ENCODE measurements at places on chromosomes 3 and 15.
A peak's percentile ranks its signal among the peaks of the same experiment; 100 is the strongest.

GRCh38 chr3:47658444-47658843, 79.8 kb upstream of the CSPG5 start:
- no peak for DNase-seq

- no peak for DNase-seq
Measured at GRCh38 chr3:117563063-117563462, 853.5 kb downstream of the TUSC7 start.

GRCh38 chr3:73493543-73494308, 131.0 kb downstream of the PDZRN3 start:
- no peak for DNase-seq

- DNase-seq, result no peak
Measured at GRCh38 chr3:24195504-24196230, 250.6 kb downstream of the NR1D2 start.

- peak; percentile 56 for DNase-seq
Measured at GRCh38 chr15:74322558-74323180, 44.8 kb downstream of the CYP11A1 start.

DNA sequence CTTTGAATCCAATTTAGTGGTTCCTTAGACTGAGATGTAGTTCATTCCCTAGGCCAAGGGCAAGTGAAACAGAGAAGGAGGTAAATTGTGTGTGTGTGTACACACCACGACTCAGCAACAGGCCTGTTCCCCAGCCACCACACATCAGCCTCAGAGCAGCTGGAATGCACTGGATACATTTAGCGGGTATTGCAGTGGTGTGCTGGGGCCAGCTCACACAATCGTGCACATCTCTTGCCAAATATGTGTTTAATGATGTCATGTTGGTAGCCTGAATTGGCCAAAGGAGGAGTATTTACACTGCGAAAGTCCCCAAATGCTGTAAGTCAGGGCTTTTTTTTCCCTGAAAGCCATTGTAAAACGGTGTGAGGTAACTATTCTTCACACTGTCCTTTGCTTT, 82.3 kb downstream of the RBPMS2 start:
- no peak for DNase-seq

DNA sequence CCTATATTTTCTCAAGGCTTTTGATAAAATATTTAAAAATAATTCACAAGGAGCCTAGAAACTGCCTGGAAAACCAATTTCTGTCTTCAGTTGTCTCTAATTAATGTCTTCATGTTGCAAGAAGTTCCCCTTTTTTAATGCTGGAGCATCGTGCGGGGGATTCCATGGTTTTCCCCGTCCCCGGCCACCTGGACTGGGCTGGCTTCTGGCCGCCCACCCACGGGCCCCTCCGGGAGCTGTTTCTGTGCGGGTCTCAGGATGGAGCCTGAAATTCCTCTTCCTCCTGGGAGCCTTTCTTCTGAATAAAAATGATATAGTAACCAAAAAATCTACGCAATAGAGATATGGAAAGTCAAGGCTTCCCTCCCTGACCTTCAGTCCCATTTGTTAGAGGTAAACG, 8.1 kb upstream of the LRRK1 start:
- no peak for DNase-seq

- DNase-seq, result no peak
Measured at GRCh38 chr15:74317820-74318375, 49.5 kb downstream of the CYP11A1 start.

GRCh38 chr3:38646630-38647029, 2.9 kb downstream of the SCN5A start:
- no peak for DNase-seq

- no peak for DNase-seq
Measured at GRCh38 chr3:53804697-53805462, 41.3 kb downstream of the CHDH start.

- DNase-seq, result no peak
Measured at GRCh38 chr3:110393941-110394340, 677.7 kb upstream of the NECTIN3 start.

DNA sequence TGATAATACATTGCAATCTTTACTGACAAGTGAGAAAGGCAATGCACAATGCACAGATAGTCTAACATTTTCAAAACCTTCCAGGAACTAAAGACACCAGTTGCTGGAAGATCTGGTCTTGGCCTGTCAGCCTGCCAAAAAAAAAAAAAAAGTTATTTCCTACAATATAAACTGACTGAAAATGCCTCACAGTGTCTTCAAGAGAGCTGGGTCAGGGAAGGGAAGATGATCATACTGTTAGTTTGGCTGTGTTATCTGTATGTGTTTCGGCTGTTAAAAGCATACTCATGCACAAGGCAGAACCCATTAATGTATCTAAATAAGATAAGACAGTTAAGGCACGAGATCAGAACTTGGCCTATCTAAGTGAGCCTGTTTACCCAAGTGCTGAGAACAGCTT, 673.4 kb downstream of the MECOM start:
- no peak for DNase-seq

DNA sequence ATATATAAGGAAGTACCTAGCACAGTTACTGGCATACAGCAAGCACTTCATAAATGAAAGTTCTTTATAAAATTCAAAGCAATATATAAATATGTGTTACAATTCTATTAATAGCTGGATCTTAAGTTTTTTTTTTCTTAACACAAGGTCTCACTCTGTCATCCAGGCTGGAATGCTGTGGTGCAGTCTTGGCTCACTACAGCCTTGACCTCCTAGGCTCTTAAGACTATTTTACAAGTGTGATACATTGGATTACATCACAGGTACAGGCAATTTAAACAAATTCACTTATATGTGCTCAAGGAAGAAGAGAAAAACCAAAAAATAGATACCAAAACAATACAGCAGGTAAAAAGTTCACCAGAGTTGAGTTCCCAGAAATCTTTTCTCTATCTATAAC, 60.6 kb downstream of the ZNF280D start:
- no peak for DNase-seq

DNA sequence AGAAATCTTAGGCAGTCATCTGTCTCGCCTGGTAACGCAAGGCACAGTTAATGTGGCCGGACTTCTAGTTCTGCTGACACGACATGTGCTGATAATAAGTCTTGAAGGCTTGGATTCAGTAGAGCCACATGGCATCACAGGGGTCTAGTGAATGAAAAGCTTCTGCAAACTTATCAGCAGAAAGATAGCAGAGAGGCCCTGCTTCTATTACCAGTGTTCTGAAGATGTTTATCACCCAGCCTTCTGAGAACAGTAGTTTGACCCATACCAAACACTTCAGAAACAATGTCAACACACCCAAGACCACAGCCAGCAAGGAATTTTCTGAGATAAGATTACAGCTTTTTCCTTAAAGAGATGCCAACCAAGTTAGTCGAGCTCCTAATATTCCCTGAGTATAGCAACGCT, 102.7 kb upstream of the UMPS start:
- DNase-seq, result no peak

GRCh38 chr15:69522361-69522760, 69.7 kb downstream of the RPLP1 start:
- DNase-seq, result no peak

DNA sequence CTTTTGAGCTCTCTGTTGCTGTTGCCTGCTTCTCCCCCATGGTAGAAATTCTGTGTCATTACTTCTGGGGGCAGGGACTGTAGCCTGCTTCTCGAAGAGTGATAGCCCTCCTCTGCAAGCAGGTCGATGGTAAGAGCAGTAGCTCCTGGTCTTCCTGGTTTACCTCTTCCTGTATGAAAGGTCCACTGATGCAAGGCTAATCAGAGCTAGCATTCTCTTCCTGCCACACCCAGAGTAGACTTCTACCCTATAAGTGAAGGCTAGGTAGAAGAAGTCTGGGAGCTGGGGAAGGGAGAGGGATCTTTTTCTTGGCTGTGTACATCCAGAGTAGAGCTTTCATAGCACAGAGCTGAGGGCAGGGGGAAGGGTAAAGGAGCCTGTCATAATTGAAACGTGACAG, 357.0 kb downstream of the SQOR start:
- no peak for DNase-seq

GRCh38 chr15:71278989-71279756, 163.9 kb downstream of the THSD4 start:
- DNase-seq, result no peak

- DNase-seq, result no peak
Measured at GRCh38 chr15:27176785-27177406, 205.9 kb downstream of the GABRG3 start.

DNA sequence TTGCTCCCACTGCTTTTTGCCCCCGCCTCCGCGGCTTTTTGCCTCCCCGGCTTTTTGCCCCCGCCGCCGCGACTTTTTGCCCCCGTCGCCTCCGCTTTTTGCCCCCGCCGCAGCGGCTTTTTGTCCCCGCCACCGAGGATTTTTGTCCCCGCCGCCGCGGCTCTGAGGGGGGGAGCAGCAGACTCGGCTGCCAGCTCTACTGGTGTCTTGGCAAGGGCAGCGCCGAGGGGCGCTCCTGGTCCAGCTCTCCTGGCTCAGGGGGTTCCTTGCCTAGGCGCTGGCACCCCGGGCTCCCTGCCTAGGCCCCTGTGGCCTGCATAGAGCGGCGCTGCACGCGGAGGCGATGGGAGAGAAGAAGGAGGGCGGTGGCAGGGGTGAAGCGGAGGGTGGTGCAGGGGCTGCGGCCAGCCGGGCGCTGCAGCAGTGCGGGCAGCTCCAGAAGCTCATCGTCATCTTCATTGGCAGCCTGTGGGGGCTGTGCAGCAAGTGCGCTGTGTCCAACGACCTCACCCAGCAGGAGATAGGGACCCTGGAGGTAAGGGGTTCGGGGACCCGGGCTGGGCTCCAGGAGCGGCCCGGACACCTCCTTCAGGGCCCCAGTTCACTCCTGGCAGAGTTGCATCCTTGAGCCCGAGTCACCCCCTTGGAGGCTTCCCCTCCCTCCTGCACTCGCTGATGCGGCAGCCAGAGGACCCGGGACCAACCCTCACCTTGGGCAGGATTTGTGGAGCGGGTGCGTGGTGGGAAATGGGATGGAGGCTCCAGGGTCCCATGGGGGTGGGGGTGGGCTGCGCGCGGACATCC, 642.4 kb downstream of the GOLGA6L6 start:
- DNase-seq, result no peak

GRCh38 chr15:48300038-48300437, 31.2 kb upstream of the DUT start:
- DNase-seq, result no peak

GRCh38 chr3:45199837-45200648, 26.0 kb downstream of the TMEM158 start:
- DNase-seq, result no peak

- peak; percentile 23 for DNase-seq
Measured at GRCh38 chr15:72319360-72319984, 485 bp downstream of the CELF6 start.

- no peak for DNase-seq
Measured at GRCh38 chr3:5017925-5018531, 38.8 kb downstream of the BHLHE40 start.

GRCh38 chr15:87609894-87610293, 646.6 kb downstream of the NTRK3 start:
- no peak for DNase-seq

- DNase-seq, result no peak
Measured at GRCh38 chr15:74032606-74033561, 38.4 kb downstream of the PML start.

DNA sequence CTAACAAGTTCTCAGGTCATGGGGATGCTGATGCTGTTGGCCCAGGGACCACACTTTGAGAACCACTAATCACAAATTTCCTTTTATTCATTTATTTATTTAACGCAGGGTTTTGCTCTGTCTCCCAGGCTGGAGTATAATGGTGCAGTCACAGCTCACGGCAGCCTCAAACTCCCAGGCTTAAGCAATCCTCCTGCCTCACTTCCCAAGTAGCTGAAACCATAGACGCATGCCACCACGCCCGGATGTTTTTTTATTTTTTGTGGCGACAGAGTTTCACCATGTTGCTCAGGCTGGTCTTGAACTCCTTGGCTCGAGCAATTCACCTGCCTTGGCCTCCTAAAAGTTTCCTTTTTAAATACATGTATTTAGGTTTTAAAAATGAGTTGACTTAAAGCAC, 20.7 kb upstream of the ISLR2 start:
- DNase-seq, result no peak

- no peak for DNase-seq
Measured at GRCh38 chr3:6542795-6543194, 318.1 kb upstream of the GRM7 start.

- no peak for DNase-seq
Measured at GRCh38 chr3:16011376-16011775, 163.1 kb upstream of the GALNT15 start.

GRCh38 chr3:15151166-15151565, 52.2 kb upstream of the RBSN start:
- no peak for DNase-seq

GRCh38 chr3:146343551-146343950, 92.6 kb upstream of the PLSCR4 start:
- no peak for DNase-seq

DNA sequence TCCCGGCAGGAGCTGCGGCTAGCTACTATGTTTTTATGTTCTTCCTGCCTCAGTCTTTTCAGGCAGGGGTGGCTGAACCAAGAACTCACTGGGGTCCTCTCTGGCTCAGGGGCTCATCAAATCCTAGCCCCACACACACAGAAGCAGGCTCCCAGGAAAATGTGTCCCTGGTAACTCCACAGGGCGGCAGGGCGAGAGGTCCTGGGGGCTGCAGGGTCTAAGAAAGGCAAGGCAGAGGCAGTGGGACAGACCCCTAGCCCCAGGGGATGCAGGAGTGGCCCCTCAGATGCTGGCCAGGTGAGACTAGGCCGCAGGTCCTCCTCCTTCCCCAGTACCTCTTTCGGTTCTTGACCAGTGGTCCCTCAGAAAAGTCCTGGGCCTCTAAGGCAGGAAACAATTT, 48.9 kb downstream of the PTH1R start:
- no peak for DNase-seq

GRCh38 chr3:124800511-124801258, 70.4 kb downstream of the UMPS start:
- no peak for DNase-seq

DNA sequence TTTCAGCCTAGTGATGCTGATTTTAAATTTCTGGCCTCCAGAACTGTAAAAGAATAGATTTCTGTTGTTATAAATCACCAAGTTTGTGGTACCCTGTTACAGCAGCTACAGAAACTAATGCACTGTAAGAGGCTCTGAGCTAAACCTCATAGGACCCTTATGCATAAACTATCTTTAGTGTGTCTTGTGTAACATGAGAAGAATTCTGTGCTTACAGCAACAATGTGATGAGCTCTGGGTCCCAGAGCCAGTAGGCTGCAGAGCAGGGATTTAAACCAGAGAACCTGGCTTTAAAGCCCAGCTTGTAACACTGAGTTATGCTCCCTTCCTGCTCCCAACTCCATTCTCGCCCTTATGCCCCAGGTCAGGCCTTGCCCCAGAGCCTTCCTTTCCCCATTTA, 113.1 kb downstream of the THSD4 start:
- no peak for DNase-seq

All from GM18507 (cell line).